Cardiac septum (tissue), 1 donor: ENCODE measurements at places on chromosomes 3 and 15.

DNA sequence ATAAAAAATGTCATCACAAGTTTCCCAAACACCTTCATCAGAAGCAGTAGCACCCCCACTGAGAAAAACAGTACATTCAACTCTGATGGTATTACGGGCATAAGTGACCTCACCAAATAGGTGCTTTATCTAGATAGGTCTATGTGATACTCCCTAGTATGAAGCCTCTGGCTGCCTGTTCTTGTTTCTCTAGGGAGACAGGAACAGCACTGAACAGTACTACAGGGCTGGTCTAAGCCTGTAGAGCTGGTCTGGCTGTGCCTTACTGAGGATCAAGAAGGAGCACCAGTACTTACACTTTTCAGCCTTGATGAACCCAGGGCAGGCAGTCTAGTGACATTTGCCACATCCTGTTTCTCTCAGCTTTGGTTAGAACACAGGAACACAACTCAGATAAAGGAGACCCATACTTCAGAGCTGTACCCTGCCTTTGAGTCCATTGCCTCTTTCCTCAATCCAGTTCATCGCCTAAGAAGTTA is 35.9 kb downstream of the OXNAD1 start:
- no peak for DNase-seq

- no peak for DNase-seq
These were observed 101.7 kb upstream of the SMAD3 start for GRCh38 chr15:66963710-66964109.

GRCh38 chr3:186566772-186567071 is 417 bp downstream of the TBCCD1 start:
- DNase-seq, result no peak

DNA sequence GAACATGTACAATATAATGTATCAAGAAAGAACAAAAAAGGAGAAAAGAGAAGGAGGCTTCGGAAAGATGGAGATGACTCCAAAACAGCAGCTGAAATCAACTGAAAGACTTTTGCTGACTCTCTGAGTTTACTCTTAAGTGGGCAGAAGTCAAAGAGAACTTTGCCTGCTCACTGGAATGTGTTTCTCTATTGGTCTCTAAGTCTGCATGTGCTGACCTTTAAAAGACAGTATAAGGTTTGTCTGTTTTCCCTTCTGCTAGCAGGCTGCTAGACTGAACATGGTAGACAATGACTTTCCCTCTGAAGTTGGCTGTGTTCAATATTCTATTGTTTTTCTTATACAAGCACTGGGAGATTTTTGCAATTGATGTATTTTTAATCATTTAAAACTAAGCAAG is 7.2 kb upstream of the MAP4 start:
- DNase-seq, result no peak

DNA sequence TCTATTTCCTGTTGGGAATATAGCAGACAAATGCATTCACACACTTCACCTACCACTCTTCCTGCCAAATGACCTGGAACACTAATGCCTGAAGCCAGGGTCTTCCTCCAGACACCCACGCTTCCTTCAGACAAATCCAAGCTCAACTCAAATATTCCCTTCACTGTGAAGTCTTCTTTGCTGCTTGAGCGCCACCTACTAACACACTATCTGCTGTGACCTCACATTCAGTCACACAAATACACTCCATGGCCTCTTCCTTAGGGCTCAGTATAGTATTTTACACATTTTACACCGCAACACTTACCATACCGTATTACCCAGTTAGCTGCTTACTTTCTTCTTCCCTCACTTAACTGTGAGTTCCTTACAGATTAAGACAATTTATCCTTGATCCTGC is 149.4 kb downstream of the SHOX2 start:
- DNase-seq, result no peak

DNA sequence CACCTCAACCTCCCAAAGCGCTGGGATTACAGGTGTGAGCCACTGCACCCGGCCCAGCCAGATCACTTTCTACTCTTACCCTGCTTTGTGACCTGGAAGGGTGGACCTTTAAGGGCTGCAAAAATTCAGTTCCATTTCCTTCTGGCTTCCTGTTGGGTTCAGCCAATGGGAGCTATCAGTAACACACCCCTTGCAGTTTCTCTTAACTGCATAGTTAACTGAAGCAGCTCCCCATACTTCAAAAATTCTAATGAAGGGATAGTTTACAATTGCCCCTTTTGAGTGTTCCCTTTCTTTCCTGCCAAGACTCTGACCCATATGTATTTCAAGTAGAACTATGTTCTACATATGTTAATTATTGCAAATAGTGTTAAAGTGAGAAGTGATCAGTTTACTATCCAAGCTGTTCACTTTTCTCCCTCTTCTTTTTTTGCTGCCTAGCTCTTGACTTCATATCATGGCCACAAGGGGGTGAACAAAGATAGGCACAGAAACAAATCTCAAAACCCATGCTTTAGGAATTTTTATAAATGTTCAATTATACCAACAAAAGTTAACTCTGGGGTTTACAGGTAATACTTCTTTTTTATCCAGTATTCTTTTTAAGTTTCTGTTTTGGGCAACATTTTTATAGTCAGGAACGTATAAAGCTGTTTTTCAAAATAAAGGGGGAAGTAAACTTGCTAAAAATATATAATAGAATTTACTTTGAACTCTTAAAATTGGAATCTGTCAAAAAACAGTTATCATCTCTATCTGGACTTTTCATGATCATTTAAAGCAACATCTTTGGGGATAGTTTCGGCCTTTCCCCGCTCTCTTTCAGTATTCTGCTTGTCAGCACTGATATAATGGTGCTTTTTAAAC is 8.1 kb downstream of the PGBD4 start:
- DNase-seq, result no peak

DNA sequence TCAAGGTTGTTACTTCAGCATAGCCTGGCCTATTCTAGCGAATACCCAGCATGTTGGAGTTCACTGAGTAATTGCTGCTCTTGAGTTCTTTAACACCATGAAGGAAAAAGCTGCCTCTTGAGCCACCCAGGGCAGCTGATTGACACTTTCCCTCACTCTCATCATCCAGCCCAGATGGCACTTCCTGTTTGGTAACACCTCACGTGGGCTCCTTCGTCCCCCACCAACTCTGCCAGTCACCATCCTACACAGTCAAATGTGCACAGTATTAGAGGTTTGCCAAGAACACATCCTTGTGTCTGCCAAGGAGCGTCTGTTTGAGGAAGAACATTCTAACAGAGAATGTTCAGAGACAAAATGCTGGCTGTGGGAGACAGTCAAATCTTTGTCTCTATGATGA is 266.3 kb downstream of the RPLP1 start:
- DNase-seq, result peak; percentile 78

- peak; percentile 9 for DNase-seq
These were observed 20.8 kb downstream of the MUC4 start for GRCh38 chr3:195790901-195791300.

DNA sequence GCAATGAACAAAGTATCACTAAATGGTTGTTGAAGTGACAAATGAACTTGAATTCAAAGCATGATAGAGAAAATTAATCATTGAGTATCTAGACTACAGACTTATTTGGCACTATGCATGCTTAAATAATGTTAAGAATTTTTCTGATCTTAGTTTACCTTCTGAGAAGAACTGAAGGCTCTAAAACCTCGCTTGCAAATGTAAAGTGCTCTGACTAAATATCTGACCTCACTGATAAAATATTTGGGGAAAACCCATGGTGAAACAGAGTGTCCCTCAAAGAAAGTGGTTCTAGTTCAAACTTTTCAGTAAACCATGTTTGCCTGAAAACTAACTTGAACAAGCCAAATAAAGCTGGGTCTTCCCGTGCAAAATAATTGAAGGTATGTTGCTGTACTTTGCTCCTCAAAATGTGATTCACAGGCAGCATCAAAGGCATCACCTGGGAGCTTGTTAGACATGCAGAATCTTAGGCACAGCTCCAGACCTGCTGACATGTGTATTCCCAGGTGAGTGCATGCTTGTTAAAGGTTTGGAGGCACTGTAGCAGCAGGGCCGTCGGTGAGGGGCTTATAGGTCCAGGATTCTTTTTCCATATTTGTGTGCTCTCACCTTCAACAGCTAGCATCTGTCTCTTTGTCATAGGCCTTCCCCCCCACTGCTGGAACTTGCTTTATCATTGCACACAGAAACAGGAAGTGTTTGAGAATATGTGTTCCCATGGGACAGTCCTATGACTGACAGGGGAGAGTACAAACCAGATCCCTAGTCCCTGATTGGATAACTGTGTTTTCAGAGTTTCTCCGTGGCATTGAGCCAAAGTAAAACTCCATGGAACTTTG is 524.2 kb upstream of the LMCD1 start:
- DNase-seq, result no peak

- no peak for DNase-seq
These were observed 72.9 kb downstream of the RIOX2 start for GRCh38 chr3:97899331-97899730.

GRCh38 chr15:83653288-83653638 is 660 bp upstream of the ADAMTSL3 start:
- DNase-seq, result no peak

DNA sequence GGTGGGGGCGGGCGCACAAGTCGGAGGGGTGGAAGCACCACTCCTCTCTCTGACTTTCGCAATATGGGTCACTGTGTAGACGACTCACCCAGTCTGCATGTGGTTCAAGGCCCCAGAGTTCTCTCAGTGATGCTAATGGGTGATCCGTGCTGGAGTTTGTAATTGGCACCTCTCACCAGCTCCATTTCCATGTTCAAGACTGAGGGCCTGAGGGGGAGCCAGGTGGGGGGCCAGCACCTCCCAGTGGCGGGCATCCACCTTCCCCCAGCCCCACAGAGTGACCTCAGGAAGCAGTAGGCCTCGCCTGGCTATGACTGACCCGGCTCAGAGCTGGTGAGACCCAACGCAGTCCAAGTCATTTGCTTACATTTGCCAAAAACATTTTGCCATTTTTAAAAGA is 230.0 kb upstream of the ST8SIA2 start:
- DNase-seq, result no peak

- no peak for DNase-seq
These were observed 123.4 kb downstream of the ATP10A start for GRCh38 chr15:25739687-25740121.

DNA sequence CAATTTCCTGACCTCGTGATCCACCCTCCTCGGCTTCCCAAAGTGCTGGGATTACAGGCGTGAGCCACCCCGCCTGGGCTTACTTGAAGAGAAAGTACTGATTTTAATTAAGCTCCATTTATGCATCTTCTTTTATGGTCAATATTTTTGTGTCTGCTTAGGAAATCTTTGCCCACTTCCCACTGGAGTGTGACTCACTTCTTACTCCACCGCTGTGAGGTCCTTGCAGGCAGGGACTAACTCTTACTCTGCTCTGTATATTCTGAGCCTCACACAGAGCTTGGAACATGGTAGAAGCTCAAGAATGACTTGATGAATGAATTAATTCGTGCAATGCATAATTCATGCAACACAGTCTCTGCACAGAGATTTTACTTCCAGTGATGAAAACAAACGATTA is 2.9 kb upstream of the TM4SF19 start:
- DNase-seq, result no peak

DNA sequence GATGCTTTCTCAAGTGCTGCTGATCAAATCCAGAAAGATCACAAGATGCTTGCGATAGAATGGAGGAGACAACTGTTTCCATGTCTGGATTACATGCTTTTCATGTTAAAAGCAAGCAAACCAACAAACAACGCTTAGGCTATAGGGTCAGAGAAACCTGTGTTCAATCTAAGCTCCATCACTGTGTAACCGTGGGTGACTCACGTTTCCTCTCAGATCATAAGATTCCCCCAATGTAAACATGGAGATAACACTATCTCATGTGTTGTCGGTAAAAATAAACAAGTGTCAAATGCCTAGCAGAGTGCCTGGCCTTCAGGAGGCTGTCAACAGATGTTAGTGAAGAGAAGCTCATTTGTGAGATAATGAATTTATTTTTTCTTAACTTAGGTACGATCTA is 907.8 kb downstream of the NTRK3 start:
- DNase-seq, result no peak
